Activated gamma-delta T cell treated with Interleukin-2 at 50 U/mL for 16 hours (primary cell): ENCODE measurements at places on chromosomes 2 and 18.

- no peak for DNase-seq
Observed at GRCh38 chr2:150572194-150572766, 84.8 kb upstream of the RND3 start.

DNA sequence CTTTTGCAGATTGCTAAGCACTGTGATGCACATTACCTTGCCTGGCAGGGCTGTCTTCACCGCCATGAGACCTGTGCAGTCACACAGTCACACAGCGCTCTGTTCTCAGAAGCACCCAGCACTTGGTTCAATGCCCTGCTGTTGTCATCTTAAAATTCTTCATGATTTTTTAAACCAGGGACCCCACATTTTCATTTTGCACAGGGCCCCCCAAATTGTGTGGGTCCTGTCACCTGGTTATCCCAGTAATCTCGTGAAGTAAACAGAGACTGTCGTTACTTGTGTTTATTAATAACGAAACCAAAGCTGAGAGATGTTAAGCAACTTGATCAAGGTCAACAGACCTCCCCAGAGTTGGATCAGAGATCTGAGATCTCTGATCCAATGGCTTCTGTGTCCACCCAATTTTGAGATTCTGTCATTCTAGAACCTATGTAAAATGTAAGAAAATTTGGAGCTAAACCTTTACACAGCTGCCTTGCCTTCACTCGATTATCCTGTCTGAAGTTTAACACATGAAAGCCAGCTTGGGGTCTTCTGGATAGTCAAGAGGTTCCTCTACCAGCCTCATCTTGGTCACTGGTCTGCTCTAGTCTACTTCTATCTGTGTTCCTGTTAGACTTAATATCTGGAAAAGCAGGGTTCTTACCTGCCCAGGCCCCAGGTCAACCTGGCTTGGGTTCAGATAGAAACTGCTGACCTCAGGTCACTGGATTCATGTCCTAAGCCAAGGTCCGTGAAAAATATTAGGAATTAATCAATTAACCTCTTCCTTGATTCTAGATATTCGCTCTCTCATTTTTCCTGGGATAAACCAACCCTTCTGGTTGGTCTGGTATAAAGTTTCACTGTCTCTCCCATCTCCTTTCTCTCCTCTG lies 13.7 kb upstream of the TTC39C start:
- DNase-seq: no peak

DNA sequence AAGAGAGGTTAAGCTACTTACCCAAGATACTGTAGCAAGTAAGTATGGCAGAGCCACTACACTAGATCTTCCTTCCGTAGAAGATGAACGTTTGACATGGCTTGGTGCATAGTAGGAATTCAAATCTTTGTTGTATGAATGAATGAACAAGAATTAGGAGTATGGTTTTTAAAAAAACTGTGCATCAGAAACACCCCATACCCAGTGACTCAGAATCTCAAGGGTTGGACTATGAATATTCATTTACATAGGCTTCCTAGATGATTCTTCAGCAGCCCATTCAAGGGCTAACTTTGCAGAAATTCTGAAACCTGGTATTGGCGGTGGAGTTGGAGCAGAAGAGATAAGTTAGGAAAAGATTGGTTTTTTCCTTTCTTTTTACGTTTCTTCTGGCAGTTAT lies 5.4 kb downstream of the ACTR3 start:
- no peak for DNase-seq

- DNase-seq: no peak
Observed at GRCh38 chr2:235570256-235570655, 76.4 kb downstream of the AGAP1 start.

DNA sequence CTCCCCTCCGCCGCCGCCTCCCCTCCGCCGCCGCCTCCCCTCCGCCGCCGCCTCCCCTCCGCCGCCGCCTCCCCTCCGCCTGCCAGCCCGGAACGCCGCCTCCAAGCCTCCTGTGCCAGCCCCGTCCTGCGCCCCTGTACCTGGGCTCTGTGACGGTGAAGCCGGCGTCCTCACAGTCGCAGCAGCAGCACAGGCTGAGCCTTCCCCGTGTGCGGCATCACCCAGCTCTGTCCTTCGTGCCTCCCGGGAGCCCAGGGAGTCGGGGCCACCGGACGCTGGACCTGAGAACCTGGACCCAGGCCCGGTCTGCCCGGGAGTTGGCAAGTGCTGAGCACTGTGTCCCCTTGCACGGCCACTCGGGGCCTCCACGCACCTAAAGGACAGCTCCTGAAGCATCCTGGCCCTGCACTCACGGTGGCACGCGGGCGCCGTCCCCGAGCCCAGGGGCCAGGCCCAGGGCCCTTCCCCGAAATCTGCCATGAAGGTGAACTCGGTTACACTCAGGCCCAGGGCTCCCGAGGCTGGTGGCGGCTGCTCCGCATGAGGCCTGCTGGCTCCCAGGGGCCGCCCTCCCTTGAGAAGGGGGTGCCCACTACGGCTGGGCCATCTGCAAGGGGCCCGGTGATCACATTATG lies 32.9 kb downstream of the RTP5 start:
- no peak for DNase-seq

DNA sequence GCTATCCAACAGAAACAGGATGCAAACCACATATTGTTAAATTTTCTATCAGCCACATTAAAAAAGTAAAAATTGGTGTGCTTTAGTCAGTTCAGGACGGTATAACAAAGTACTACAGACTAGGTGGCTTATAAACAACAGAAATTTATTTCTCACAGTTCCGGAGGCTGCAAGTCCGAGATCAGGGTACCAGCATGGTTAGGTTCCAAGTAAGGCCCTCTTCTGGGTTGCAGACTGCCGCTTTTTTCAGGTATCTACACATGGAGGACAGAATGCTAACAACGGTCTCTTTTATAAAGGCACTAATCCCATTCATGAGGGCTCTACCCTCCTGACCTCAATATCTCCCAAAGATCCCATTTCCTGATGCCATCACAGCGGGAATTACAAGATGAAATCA lies 10.5 kb downstream of the SMAD2 start:
- DNase-seq: no peak
